Upper lobe of right lung (tissue), 1 donor: ENCODE measurements at places on chromosomes 3 and 15. TPM values are rescaled to one million over a fixed set of nuclear protein-coding genes. Genes with fewer than 3 reads are reported as not detected.

The SH2D7 gene
- not detected for total RNA-seq

The KIF23 gene
- 2.7 TPM for total RNA-seq

The SERINC4 gene
- not detected for total RNA-seq

The SLC9C1 gene
- total RNA-seq, result not detected

The PGBD4 gene
- total RNA-seq, result 1.3 TPM

The ZXDC gene
- 40.3 TPM for total RNA-seq

The CCDC32 gene
- total RNA-seq, result 20.7 TPM

The PFKFB4 gene
- 11.0 TPM for total RNA-seq

The RNF111 gene
- 35.3 TPM for total RNA-seq

The ZNF621 gene
- total RNA-seq, result 20.1 TPM

The MKRN3 gene
- total RNA-seq, result 2.5 TPM

The CCR1 gene
- 40.9 TPM for total RNA-seq

The THRB gene
- 19.7 TPM for total RNA-seq

The EHHADH gene
- total RNA-seq, result 12.0 TPM

The CCRL2 gene
- total RNA-seq, result 28.5 TPM

The PRTG gene
- total RNA-seq, result 8.6 TPM

The DNAJC13 gene
- 44.8 TPM for total RNA-seq

The ECE2 gene
- not detected for total RNA-seq

The RAB27A gene
- total RNA-seq, result 72.5 TPM

The FBN1 gene
- total RNA-seq, result 46.9 TPM

The TYRO3 gene
- total RNA-seq, result 22.6 TPM

The TMEM266 gene
- total RNA-seq, result 2.5 TPM

The CLDN16 gene
- total RNA-seq, result 0.14 TPM

The PRICKLE2 gene
- total RNA-seq, result 37.2 TPM

The SMAD6 gene
- total RNA-seq, result 167 TPM

The C3orf18 gene
- 6.9 TPM for total RNA-seq

The GOLGA6D gene
- not detected for total RNA-seq

The CCDC191 gene
- 4.1 TPM for total RNA-seq

The GRAMD2A gene
- total RNA-seq, result 27.4 TPM

The GOLGA6L4 gene
- 2.7 TPM for total RNA-seq

The C2CD4A gene
- total RNA-seq, result 0.14 TPM

The CCR5 gene
- 8.7 TPM for total RNA-seq

The TGM4 gene
- total RNA-seq, result not detected

The NEDD4 gene
- total RNA-seq, result 18.4 TPM

The APOD gene
- total RNA-seq, result 59.4 TPM

The STAC gene
- 25.3 TPM for total RNA-seq
